ENCODE measurements at places on chromosomes 5 and 9.
A peak's percentile ranks its signal among the peaks of the same experiment; 100 is the strongest.

DNA sequence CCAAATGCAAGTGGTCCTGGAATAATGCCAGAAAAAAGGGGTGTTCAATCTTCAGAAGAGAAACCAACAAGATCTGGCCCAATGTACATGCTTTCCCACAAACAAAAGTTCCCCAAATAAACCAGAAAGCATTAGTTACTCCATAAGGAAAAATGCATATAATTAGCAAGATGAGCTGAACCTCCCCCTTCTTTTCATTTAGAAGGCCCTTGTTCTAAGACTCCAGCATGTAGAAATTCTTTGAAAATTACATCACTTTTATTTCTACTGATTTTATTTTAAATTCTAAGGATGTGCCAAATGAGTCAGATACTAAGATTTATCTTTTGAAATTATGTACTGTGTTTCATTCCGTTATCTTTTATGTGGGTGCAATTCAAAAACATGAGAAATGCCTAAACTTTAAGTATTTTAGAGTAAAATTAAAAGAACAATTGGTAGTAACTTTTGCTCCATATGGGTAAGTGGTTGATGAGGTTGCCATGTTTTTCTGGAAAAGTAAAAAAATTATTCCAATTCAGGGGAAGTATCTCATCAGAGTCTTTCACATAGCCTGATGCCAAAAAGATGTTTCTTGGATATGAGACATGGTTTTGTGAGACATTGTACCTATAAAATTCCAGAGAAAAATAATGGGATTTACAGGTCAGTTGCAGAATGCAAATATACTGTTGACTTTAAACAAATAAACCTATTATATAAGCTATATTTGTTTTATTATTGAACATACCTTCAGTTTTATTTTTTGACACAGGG lies 106.5 kb upstream of the CCDC112 start:
- DNase-seq: peak; percentile 86

DNA sequence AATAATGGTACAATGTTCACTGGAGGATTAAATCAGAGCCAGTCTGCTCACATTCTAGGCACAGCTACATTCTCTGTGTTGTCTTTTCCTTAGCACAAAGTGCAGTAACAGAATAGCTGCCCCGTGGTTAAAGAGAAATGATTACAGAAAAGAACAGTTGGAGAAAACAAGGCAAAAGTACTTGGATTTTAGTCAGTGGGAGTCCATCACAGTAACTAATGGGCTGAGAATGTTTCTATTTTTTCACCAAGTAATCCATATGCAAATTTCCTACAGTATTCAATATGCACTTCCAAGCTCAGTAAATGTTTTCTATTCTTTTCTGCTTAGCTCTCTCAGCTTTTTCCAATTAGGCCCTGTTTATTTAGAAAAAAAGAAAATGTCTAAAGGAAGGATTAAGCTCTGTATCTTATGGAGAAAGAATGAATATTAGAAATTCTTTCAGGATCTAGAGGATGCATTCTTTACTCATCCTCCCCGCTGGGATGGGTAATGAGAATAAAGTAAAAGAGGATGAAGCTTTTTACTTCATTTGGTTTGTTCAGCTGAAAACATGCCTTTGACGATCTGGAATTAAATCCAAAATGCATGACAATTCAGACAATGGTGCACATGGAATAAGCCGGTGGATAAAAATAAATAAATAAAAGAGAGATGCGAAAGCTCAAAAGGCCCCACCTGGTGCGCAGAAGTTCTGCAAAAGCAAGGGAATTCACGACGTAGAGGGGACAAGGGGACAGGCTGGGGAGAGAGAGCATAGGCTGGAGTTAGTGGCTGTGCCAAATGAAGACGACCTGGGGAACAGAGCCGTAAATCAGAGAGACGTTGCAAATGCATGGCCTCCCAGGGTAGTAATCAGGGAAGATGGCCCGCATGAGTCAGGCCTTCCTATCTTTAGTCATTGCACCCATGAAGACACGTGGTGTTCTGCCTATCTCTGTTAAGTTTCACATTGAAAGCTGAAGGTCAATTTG lies 345.2 kb downstream of the GLIS3 start:
- peak; percentile 65 for DNase-seq

- no peak for DNase-seq
Measured at GRCh38 chr5:82591021-82591515, 312.9 kb upstream of the RPS23 start.

- no peak for DNase-seq
Measured at GRCh38 chr5:134594797-134595457, 37.7 kb downstream of the SAR1B start.

- no peak for DNase-seq
Measured at GRCh38 chr5:39131210-39132127, 57.3 kb upstream of the RICTOR start.

DNA sequence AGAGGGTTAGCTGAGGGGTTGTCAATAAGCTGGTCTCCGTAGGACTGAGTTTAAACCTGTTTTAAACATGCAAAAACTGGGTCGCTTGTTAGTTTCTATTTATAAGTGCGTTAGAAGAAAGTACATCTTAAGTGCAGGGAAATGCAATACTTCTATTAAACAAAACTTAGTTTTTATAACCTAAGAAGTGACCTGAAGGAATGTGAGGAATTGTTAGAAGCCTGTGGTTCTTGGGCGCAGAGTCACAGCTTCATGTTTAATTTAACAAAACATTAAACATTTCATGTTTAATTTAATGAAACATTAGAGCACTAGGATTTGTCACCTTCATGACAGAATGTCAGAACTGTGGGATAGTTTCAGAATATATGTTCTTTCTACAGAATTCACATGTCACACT lies 469.2 kb upstream of the WWC1 start:
- peak; percentile 45 for DNase-seq

DNA sequence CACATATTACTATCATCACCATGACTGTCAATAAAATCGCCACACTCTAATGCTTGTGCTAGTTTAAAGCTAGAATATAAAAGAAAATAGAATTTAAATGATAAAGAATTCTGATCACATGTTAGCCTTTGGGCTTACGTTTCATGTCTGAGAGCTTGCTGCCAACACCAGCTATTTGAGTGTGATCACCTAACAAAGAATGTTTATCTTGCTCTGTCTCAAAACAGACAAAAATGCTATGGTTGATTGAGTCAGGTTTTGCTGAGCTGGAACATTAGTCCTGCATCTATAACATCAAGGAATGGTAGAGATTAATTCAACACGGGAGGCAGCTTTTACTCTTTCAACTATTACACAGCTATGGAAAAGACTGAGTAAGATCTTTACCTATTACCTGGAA lies 50.7 kb downstream of the MSX2 start:
- peak; percentile 10 for DNase-seq

GRCh38 chr5:10577371-10578292 lies 13.8 kb downstream of the ANKRD33B start:
- DNase-seq: peak; percentile 64

GRCh38 chr5:58066557-58066956 lies 393.3 kb downstream of the PLK2 start:
- DNase-seq: no peak

DNA sequence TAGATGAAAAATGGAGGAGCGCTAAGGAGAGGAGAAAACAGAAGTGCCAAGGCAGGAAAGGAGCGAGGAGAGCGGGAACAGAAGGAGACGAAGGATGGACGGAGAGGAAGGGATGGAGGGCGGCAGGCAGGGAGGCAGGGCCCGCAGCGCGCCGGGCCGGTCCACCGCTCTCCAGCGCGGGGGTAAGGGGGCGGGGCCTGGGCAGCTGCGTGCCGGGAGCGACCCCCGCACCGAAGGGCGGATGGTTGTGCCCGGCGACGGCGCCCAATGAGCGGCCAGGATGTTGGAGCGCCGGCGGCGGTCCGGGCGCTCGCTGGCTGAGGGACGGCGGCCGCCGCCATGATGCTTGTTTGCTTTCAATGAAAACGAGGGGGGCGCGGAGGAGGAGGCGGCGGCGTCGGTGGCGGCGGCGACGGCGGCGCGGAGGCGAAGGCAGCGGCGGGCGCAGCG lies at the start of gene CNOT6:
Gene CNOT6 (plus strand): TSS at position 320 of the 450 bp plus-strand sequence. CDS start 34,898 bp downstream, outside the sequence.
- peak; percentile 91 for DNase-seq

- DNase-seq: no peak
Measured at GRCh38 chr9:33172256-33173238, 5.4 kb upstream of the B4GALT1 start.

DNA sequence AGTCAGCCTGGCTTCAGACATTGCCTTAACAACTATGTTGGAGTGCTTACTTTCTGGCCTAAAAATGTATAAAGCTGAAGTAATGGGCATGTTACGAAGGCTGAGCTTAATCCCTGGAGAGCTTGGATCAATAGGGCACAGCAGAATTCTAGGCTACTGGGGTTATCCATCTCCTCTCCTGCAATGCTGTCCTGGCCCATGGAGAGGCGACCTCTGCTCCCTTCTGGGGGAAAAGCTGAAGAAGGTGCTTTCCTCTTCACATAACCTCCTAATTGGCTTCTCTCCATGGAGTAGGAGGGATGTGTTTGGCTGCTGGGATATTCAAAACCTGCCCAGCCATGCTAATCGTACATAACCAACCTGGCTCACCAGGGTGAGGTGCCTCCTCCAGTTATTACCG lies 403.5 kb downstream of the DMRT2 start:
- no peak for DNase-seq

DNA sequence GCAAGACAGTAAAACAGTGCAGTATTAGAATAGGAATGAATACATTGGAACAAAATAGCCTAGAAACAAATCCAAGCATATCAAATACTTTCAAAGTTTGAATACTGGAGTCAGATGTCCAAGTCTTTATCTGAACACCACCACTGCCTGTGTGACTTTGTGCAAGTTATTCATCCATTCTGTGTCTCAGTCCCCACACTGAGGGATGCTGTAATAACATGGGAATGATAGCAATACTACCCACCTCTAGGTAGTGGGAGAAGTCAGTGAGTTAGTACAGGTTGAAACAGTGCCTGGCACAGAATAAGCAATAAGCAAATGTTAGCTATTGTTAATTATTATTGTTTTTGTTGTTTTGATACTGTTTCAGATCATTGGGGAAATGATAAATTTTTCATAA lies 130.9 kb downstream of the SUSD1 start:
- no peak for DNase-seq

DNA sequence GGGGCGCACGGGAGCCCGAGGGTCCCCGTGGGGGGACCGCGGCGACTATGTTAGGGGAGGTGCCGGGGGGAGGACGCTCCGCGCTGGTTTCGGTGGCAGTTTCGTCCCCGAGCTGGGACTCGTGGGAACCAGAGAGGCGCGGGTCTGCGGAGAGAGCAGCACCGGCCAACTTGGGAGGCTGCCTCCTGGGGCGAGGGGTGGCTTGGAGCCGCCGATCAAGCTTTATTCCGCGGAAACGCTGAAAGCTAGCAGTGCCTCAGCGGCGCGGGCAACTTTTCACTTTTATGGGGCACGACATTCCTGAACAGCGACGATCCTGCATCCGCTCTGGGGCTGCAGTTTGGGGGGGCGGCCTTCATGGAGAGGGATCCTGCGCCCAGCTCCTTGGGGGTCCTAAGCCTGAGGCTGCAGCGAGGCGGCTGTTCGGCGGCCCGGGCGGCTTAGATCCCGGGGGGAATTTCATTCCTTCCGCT lies 369 bp downstream of the OCLN start:
- DNase-seq: peak; percentile 36

GRCh38 chr5:17190242-17190778 lies 27.1 kb upstream of the BASP1 start:
- peak; percentile 92 for DNase-seq

DNA sequence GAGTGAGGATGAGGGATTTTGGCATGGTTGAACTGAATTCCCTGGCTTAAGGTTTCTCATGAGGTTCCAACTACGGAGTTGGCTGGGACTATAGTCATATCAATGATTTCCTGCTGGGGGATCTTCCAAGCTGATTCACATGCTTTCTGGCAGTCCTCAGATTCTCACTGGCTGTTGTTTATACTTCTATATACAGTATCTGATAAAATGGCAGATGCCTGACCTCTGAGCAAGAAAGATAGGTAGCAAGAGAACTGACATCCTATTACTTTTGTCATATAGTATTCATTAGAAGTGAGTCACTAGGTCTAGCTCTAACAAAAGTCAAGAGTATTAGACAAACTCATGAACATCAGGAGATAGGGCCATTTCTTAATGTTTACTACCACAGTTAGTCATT lies 440.9 kb upstream of the EDIL3 start:
- DNase-seq: no peak
